CD8-positive, alpha-beta memory T cell (primary cell): ENCODE measurements at places on chromosomes 1 and 21. TPM values are rescaled to one million over a fixed set of nuclear protein-coding genes. Genes with fewer than 3 reads are reported as not detected.

GRCh38 chr1:55775007-55775406, 559.8 kb upstream of the USP24 start:
- no peaks in the 10 kb centered on the region for H3K36me3 ChIP-seq
- no peak overlapping the region for H3K4me3 ChIP-seq
- H3K4me1 ChIP-seq: no peaks in the 10 kb centered on the region
- no peaks in the 10 kb centered on the region for H3K27me3 ChIP-seq
- DNase-seq: no peak

- DNase-seq: no peak
- peak overlapping the region; percentile 65 for H3K27ac ChIP-seq
- H3K36me3 ChIP-seq: no peaks in the 10 kb centered on the region
- H3K4me3 ChIP-seq: no peak overlapping the region
Measured at GRCh38 chr21:29649406-29649814, 290.4 kb downstream of the GRIK1 start.

GRCh38 chr1:46197964-46198811, at the start of gene POMGNT1:
POMGNT1 (minus strand) TSS chr1:46198434; CDS start chr1:46197821, 613 bp downstream.
- peaks cover 33% of the 10 kb centered on the region for H3K4me1 ChIP-seq
- peak; percentile 79 for DNase-seq
- peaks cover 16% of the 10 kb centered on the region for H3K36me3 ChIP-seq
- peak within 1 kb of the TSS; percentile 86 for H3K27ac ChIP-seq

DNA sequence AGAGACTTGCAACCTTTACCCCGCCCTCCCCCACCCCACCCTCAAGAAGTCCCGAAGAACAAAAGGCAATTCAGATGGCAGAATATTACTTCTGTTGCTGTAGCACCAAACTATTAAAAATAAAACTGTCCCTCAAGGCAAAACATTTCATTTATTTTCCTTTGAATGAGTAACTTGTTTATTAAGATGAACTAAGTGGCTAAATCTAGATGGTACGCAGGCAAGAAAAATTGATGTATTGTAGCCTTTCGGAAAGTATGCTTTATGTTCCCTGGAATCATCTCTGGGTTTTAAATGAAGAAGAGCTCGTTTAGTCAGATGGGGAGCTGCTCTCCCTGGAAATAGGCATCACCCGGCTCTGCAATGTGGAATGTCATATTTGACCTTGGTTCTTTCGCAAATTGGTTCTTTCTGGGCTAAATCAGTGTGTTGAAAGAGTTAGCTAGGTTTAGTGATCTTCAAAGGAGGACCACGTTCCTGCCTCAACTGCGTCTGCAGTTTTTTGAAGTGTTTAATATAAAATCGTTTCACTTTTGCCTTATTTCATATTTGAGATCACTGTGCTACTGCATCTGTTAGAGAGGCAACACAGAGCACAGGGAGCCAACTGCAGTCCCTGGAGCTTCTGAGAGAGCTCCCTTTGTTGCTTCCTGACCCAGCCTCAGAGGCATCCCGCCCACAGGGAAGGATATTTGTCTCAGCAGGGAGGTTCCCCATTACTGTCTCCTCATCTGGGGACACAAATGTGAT, 61.8 kb downstream of the KIF26B start:
- H3K36me3 ChIP-seq: no peaks in the 10 kb centered on the region
- H3K27ac ChIP-seq: no peak overlapping the region
- no peaks in the 10 kb centered on the region for H3K27me3 ChIP-seq
- no peaks in the 10 kb centered on the region for H3K4me1 ChIP-seq
- no peak overlapping the region for H3K4me3 ChIP-seq

DNA sequence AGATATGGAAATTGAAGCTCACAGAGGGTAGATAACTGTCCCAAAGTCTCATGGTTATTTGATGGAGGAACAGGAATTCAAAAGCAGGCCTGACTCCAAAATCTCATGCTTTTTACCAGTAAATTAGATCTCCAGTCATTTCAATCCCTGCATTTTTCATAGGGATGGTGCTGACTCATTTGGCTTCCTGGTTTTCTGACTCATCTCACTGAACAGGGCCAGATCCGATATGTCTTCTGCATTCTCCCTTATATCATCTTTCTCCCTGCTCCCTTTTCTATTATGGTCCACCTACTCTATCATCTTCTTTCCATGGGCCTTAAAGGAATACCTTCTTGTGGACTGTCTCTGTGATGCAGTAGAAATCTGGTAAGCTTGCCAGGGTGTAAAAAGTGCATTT, 187.2 kb downstream of the FGGY start:
- H3K4me1 ChIP-seq: no peaks in the 10 kb centered on the region
- H3K36me3 ChIP-seq: no peaks in the 10 kb centered on the region
- no peak for DNase-seq

DNA sequence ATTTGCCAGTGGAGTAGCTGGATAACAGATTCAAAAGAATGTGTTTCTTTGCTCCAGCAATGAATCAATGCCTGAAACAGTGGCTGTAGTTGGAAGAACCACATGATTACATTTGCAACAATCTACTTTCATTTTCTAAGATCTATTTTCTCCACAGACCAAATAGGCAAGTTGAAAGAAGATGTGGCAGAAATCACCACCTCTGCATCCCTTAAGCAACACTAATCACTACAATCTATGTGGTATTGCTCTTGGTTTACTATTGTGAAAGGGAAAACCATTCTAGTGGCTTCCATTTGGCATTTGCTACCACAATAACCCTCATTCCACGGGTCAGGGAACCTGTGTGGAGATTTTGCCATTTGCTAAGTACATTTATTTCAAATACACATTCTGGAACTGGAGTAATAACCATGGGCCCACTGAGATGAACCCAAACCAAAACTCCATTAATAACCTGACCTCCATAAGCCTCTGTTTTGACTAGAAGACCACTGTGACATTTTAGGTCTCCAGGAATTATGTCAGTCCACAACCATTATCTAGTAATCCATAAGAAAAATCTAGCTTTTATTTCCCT, 66.3 kb downstream of the C1orf185 start:
- no peak for DNase-seq
- no peak overlapping the region for H3K4me3 ChIP-seq
- H3K4me1 ChIP-seq: no peaks in the 10 kb centered on the region
- H3K27ac ChIP-seq: no peak overlapping the region

- H3K36me3 ChIP-seq: no peaks in the 10 kb centered on the region
- no peak overlapping the region for H3K4me3 ChIP-seq
- DNase-seq: no peak
- peaks cover 4% of the 10 kb centered on the region for H3K4me1 ChIP-seq
- no peak overlapping the region for H3K27ac ChIP-seq
Measured at GRCh38 chr1:172874950-172875349, 175.8 kb downstream of the TNFSF18 start.

The GJB5 gene
- total RNA-seq: not detected

The UBE2Q1 gene
- total RNA-seq: 97.8 TPM

The LCE2B gene
- total RNA-seq: not detected
